ENCODE measurements at places on chromosomes 3 and 15.

DNA sequence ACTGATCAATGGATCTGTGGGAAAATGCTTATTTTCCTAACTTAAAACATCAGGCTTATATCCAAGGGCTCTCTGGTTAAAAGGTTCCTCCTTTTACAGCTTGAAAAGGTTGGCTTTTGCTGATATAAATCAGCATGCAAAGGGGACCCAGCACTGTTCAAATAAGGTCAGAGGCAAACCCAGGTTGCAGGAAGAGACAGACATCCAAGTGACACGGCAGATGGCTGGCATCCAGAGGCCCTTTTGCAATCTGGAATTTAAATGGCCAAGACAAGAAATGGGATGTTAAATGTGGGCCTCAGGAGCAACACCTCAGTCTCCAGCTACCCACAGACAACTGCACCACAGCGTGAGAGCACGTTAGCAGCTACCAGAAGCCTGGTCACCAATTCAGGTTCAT lies 6.3 kb downstream of the SH3BP5 start:
- DNase-seq, result no peak

GRCh38 chr15:85453144-85453872 lies 72.9 kb downstream of the AKAP13 start:
- DNase-seq, result no peak

DNA sequence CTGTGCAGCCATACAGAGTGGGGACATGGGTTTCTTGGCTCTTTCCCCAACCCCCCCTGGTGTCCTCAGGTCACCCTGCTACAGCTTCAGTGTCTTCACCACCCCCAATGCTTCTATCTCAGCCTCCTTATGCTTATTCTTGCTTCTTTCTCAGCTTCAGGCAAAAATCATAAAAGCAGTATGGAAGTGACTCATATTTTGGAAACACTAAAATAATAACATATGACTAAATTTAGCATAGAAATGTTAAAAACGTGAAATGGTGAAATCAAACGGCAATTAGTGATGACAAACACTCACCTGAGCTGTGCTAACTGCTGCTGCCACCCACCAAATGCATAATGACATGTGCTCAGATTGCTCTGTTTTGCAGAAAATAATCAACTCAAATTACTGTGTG lies 475.2 kb upstream of the EPHA3 start:
- no peak for DNase-seq

DNA sequence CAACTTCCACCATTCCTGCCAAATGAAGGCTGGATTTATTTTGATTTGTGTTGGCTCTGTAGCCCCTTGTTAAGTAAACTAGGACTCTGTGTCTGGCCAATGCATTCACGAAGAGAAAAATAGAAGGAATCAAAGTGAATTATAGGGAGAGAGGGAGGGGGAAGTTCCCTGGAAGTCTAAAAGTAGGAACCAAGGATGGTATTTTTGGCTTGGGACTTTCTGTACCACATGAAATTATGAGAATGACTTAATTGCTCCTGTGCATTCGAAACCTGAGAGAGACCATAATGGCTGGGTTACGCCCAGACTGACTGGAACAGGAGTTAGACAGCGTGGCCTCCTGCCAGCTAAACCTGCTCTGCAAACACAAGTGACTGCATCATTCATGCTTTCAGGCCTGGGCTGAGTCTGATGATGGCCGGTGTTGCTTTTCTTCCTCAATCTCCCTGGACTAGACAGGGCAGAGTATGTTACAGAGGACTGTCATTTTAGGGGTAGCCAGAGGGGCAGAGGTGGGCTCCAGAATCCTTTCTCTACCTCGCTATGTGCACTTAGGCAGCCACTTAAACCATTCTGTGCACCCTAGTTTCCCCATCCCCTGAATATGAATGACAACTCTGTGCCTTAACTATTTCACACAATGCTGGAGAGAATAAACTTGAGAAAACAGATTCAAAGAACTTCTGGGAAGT lies 58.9 kb downstream of the MYO1E start:
- no peak for DNase-seq

GRCh38 chr15:85826756-85827515 lies 32.2 kb upstream of the KLHL25 start:
- no peak for DNase-seq

GRCh38 chr15:27797765-27798164 lies 301.4 kb downstream of the OCA2 start:
- no peak for DNase-seq

DNA sequence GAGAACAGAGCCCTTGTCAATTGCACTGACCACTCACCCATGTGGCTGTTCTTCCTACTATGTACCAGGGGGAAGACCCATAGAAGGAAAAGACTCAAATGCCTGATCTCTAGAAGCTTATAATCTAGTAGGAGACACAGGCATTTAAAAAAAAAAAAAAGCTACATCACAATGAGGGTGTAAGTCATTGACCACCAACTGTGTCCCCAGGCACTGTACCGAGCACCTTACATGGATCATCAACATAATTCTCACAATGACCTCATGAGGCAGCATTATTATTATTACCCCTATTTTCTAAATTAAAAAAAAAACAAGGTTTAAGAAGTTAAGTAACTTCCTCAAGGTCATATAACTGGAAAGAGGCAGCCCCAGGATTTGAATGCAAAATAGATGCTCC lies 247.4 kb downstream of the SHOX2 start:
- no peak for DNase-seq

Measured in cortex of kidney (tissue), 1 donor.